Activated CD4-positive, CD25-positive, alpha-beta regulatory T cell treated with anti-CD3 and anti-CD28 coated beads, Interleukin-2, amount 50 U/mL, for 16 hours (primary cell): ENCODE measurements at places on chromosomes 6 and 20.

DNA sequence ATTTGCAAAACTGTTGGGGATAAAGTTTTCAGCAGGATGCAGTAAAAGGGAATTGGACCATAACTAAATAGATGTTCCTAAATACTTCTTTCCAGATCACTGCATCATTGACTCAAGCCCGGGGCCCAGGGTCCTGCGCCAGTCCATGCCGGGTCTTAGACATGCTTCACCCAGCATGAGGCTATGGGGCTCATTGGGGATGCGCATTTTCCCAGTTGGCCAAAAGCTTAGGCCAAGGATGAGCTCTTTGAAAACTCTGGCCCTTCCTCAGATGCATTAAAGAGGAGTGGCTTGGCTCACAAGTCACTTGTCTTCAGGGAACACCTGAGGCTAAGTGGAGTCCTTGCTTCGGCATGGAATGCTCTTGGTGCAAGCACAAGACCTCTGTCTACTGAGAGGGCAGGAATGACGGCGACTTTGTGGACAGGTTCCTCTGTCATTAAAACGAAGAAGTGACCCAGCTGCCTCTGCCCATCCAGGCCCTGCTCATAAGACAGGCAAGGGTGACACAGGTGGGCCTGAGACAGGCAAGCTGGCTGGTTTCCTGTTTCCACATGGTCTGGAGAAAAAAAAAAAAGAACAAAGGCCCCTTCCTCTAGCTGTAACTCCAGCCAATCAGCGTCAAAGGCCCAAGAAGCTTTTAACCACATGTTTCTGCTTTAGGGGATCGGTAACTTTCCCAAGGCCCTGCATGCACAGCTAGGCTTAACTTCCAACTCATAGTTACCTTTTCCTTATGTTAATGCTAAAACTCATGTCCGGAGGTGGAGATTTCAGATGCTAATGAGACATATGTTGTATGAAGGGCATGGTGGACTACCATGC, 81.4 kb upstream of the CDH4 start:
- DNase-seq, result no peak

- no peak for DNase-seq
Measured at GRCh38 chr6:94175465-94175864, 756.1 kb upstream of the EPHA7 start.

DNA sequence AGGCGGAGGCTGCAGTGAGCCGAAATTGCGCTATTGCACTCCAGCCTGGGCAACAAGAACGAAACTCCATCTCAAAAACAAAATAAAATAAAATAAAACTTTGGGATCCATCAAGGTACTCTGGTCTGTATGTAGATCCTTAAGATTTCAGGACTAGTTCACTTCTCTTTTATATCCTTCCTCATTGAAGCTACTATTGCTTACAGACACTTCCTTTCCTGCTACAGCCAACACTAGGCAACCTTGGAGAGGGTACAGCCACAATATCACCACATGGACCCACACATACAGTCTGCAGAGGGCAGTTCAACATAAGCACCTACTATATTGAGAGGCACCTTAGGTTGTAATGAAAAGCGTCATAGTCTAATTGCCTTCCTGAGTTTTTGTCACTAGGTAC, 113.3 kb downstream of the ATXN1 start:
- DNase-seq, result no peak

DNA sequence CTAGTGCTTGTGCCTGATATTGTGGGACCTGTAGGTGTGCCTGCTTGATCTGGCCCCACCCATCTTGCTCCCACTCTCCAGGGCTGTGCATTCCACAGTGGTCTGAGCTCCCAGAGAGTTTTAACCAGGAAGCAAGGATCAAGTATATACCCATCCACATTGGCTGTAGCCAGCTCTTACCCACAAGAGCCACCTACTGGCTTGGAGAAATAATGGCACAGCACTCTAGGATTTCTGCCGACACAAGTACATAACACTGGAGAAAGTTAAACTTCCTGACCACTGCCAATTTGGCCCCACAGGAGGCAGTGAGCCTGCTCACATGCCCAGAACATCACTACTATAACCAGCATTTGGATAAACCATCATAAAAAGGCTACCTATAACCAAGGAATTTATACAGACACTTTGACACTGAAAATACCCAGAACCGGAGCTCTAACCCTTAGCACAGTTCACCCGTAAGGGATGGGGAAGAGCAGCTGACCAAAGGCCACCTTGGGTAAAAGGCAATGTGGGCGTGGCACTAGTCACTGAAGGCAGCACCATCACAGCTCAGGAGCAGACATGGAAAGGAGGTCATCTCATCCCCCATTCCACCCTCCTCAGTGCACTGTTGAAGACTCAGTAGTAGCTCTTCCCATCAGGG, 440.4 kb downstream of the BTBD3 start:
- DNase-seq, result no peak

- DNase-seq, result no peak
Measured at GRCh38 chr20:50540620-50541605, 30.7 kb downstream of the PTPN1 start.

DNA sequence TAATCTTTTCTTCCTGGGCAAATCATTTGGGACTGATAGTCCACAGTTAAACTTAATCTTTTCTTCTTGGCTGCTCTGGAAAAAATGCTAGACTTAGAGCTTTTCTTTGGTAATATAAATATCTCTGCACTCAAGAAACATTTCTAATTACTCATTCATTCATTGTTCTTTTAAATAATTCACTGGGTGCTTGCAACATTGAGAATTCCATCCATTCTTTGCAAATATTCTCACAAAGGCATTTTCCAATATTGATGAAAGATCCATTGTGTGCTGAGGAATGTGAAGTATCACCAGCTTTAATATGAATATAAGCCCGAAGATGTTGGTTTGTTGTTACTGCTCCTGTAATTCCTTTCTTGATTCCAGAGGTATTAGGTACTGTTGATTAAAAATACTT, 38.4 kb downstream of the AKAP7 start:
- DNase-seq, result no peak

DNA sequence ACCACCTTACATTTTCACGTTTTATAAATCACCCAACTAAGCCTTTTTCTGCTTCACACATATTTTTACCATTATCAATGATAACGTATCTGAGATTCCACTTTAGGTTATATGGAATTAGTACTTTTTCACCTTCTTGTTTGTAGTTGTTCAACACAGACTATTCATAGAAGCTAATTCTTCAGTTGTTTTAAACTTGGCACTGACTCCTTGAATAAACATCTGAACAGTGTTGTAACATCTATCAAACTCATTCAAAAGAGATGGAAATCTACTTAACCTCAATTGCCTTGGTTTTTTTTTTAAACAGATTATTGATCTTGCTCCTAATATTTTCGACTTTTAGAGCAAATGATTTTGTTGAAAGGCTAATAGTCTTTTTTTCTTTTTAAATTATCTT, 34.2 kb downstream of the PTPRA start:
- no peak for DNase-seq

- no peak for DNase-seq
Measured at GRCh38 chr6:170293341-170294231, 2.7 kb upstream of the DLL1 start.
